ENCODE measurements at places on chromosomes 12 and 14.

- DNase-seq, result no peak
Observed at GRCh38 chr14:105529319-105529568, 2.9 kb downstream of the TMEM121 start.

DNA sequence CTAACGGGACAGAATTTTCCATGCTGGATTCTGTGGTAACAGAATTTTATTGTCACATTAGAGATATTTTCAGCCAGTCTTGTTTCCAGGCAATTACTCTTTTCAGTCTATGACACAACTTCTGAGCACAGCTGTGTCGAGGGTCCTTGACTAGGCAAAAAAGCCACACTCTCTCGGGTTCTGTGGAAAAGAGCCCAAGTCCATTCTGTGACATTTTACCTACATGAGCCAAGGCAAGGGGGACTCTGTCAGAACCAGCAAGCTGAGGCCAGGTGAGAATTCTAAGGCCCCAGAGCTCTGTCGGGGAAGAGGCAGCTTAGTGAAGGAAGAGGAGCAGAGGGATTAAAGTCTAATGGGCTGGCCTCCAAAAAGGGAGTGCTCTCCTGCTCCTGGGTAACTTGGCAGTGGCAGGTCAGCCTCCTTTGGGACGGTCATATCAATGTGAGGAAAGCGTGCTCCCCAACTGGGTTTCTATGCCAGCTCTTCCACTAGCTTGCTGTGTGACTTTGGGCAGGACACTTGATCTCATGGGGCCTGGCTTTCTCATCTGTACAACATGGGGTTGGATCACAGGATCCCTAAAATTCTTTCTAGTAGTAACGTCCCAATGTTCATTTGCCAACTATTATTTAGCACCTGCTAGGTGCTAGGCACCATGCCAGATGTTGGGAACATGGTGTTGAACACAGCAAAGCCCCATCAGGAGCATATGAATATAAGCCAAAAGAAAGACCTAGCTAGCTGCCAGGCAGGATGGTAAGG is 16.0 kb upstream of the RIC8B start:
- DNase-seq, result no peak

DNA sequence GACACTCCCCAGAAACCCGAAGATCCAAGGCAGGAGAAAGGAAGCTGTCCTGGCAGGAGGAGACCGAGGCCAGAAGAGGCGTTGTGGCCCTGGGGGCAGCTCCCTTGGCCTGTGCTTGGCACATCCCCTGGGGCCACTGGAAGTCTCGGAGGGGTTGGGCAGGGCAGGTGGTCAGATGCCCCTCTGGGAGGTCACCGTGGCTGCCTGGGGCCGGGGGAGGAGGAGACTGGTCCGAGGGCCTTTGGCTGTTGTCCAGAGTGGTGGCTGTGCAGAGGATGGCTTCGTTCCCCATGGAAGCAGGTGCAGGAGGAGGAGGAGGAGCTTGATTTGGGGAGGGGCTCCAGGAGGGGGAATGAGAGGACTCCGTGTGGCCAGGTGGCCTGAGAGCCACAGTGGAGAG is 3.3 kb upstream of the NUDT14 start:
- no peak for DNase-seq

- DNase-seq, result no peak
Observed at GRCh38 chr12:94909663-94910062, 93.8 kb downstream of the NDUFA12 start.

- no peak for DNase-seq
Observed at GRCh38 chr14:89178800-89179535, 238.1 kb downstream of the FOXN3 start.

GRCh38 chr12:130203151-130203550 is 40.9 kb downstream of the FZD10 start:
- DNase-seq, result no peak

DNA sequence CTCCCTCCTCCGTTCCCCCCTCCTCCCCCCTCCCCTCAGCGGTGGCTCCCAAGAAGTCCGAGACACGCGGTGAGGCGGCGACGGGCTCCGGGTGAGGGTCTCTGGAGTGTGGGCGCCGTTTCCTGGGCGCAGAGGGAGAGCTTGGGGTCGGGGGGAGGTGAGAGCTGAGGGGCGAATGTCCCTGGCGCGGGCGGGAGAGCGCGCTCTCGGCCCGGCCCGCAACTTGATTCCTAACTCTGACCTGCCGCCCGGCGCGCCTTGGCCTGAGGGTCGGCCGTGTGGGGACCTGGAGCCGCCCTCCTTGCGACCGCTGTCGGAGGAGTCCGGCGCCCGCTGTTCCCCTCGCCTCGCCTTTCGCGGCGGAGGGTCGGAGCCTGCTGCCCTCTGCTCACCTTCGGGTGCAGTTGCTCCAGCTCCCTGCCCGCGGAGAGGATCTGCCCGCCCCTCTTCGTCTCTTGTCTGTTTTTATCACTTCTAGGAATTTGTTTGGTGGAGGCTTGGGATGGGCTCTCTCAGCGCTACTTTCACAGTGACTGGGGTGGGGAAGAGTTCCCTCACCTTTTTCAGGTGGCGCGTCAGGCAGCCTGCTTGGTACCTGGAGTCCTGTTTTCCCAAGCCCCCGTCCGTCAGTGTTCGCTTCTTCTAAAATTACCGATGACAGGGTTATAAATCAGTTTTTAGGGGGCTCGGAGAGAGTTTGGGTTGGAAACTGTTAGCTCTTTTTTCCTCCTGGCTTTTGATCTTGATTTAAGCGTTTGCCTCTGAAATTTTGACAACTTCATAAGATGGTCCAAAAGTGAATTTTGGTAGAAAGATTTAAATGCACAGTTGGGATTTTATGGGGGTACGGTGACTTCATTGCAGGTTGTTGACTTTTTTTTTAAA is 495 bp downstream of the ADIPOR2 start:
- DNase-seq, result peak; percentile 33

- peak; percentile 43 for DNase-seq
Observed at GRCh38 chr12:42129595-42130204, 15.0 kb downstream of the GXYLT1 start.

DNA sequence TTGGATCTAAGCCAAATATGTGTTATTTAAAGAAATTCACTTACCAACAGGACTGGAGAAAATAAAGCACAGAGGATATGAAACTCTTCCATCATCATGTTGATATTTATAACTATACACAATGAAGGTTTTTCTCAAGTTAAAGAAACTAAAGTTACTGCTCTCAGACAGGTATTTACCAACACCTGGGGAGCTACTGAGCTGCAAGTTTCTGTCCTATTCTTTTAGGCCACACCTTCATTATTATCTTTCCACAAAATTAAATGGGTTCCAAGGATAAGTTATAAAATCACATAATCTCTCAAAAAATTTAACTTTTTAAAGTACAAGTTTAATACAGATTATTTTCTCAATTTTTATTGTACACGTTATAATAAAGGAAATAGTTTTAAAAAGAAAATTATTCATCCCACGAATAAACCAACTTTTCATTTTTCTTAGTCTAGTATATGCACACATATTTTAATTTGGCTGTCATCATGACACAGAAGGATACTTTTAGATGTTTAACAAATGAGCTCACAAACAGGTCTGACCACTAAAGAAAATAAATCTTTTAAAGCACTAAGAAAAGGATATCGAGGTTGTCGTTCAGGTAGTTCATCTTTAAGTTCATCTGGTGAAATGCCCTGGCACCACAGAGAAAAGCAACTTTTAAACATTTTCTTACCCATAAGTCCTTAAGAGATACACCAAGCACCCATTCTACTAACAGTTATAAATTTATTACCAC is 7.8 kb downstream of the GMFB start:
- no peak for DNase-seq

DNA sequence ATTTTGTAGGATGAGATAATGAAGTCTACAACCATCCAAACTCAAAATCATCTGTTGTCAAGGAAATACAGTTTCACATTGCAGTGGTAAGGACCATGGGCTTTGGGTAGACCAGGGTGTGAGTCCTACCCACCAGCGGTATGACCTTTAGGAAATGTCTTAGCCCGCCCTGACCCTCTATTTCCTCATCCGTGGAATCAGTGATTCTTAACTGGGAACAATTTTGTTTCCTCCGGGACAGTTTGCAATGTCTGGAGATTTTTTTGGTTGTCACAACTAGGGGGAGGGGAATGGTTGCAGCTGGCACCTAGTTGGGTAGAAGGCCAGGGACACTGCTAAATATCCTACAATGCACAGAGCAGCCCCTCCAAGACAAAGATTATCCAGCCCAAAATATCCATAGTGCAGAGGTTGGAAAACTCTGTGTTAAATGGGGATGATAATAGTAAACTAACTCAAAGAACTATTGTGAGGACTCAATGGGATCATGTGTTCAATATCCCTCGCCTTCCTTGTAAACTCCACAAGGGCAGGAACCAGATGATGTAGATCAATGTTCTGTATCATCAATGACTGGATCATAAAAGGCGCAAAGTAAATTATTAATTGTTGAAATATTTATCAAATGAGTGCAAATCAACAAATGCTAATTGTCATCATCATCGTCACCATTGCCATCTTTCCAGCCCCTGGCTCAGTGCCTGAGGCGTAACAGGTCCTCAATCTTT is 15.7 kb upstream of the IFT81 start:
- DNase-seq, result no peak

- no peak for DNase-seq
Observed at GRCh38 chr12:120261951-120262851, 3.3 kb downstream of the PXN start.

DNA sequence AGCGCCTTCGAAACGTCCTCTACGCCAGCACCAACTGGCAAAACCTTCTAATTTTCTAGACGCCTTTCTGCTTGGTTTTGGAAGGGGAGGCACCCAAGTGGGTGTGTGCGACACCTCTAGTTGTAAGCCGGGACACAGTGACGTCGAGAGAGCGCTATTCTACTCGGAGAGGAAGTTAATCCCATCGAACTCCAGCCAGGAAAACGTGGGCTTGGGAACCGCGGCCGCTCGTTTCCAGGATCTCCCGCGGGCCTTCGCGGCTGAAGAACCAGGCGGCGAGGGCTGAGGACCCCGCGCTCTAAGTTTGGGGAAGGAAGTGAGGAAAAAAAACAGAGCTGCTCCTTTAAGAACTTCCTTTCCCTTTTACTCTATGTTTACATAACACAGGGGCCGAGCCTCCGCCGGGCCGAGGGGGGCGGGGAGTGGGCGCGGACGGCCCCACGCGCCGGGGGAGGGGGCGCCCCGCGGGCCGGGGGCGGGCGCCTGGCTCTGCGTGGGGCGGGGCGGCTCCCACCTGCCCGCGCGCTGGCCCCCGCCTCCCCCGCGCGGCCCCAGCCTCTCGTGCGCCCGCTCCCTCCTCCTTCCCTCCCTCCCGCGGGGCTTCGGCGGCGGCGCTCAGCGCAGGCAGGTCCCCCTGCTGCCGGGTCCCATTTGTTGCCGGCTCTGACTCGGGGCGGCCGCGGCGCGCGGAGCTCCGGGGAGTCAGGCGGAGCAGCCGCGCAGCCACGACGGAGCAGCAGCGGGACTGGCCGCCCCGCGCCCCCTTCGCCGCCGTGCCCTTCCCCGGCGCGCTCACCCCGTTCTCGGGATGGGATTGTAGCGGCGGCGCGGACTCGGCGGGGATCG is at the start of gene PELI2:
PELI2 (plus strand) TSS at position 647 of the 846 bp plus-strand sequence. CDS start 250 bp downstream, outside the sequence.
- DNase-seq, result peak; percentile 35

GRCh38 chr14:76997257-76997970 is 31.1 kb downstream of the IRF2BPL start:
- DNase-seq, result no peak

GRCh38 chr14:99099051-99099787 is 172.8 kb downstream of the BCL11B start:
- no peak for DNase-seq

GRCh38 chr14:27391331-27391730 is 793.5 kb upstream of the NOVA1 start:
- DNase-seq, result no peak

DNA sequence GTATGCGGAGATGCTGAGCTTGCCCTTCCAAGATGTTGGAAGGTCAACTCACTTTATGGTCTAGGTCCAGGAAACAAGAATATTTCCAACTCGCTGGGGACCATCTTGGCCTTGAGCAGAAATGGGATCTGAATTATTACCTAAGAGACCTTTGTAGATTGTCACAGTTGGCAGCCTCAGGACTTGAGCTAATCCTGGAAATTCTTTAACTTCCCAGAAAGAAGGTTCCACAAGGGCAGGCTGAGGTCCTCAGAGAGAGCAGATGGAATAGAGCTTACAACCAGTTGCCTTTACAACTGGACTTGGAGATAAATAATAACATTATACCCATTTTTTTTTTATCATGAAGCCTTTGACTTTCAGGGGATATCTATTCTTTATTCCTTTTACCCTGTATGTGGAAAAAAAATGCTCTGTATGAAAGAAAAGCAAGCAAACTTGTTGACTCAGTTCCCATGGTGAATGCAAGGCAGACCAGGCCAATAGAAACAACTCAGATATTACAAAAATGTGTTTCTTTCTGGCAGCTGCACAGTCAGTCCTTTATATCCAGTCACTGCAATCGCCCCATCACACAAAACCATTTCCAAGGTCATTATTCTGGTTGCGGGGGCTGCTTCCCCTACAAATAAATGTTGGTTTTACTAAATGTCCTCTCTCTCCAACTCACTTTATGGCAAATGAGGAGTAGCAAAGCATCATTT is 401.4 kb downstream of the ZFP36L1 start:
- no peak for DNase-seq

- no peak for DNase-seq
Observed at GRCh38 chr12:50626026-50626425, 121.2 kb downstream of the DIP2B start.

DNA sequence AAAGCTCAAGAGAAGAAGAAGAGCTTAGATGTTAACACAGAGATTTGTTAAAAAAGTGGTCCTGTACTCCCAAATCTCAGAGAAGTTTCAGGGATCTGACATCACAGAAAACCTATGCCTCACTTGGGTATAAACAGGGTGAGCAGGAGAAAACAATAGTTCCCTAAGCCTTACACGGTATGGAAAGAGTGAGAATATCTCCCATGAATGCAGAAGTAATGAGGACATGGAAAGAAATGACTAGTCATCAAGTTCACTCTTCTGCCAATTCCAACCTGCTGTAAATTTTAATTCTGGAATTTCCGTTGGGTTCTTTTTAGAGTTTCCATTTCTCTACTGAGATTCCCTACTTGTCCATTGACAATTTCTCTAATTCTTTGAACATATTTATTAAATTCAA is 6.2 kb upstream of the PTGER2 start:
- no peak for DNase-seq

GRCh38 chr14:26765768-26766520 is 168.1 kb upstream of the NOVA1 start:
- DNase-seq, result peak; percentile 39

GRCh38 chr14:89474464-89474863 is 57.4 kb upstream of the FOXN3 start:
- DNase-seq, result no peak

DNA sequence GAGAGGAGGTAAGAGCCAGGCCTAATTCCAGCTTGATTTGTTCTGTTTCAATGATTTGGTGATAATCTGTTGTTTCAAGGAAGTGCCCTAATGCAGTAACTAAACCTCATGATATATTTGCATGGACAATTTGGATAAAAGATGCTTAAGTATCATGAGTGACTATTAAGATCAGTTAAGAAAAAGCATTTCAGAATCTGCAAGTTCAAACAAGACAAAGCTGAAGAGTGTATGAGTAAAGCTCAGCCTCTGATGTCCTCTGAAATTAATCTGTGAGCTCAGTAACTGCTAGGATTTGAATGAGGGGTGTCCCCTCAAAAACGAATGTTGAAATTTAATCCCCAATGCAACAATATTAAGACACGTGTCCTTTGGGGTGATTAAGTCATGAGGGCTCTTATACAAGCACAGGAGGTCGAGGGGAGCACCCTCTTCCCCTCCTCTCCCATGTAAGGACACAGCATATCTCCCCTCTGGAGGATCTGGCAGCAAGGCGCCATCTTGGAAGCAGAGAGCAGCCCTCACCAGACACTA is 949.2 kb downstream of the GALC start:
- no peak for DNase-seq

Data from amniotic stem cell (primary cell).